ENCODE measurements at places on chromosomes 3 and 15. TPM values are rescaled to one million over a fixed set of nuclear protein-coding genes. Genes with fewer than 3 reads are reported as not detected.

The UPK1B gene
- 110 TPM for total RNA-seq

DNA sequence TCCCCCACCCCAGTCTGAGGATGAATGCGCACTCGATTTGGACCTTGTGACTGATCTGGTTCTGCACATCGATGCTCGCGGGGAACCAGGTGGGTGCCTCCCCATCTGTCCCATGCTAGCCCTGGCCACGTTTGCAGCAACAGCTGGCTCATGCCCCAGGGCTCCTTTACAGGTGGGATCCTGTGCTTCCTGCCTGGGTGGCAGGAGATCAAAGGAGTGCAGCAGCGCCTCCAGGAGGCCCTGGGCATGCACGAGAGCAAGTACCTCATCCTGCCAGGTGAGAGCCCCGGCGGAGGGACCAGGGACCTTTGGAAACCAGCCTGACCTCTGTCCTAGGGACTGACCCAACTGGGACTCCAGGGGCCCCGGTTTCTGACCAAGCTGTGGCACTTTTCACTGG, 44.3 kb downstream of the DHX30 start:
- no peak for DNase-seq

DNA sequence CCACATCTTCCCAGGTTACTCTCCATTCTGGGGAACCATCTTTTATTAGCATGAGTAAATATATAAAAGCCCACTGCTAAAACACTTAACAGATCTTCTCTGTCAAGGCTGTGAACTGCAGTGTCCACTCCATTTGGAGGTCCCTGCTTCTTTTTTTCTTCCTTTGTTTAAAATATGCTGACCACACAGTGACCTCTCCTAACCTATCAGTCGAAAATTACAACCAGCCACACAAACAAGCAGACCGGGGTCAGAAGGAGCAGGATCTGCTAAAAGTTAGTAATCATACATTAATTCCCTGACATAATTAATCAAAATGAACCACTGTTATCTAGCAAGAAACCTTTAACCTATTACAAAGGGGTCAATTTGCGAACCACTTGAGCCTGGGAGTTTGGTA, 427.9 kb upstream of the NR2F2 start:
- no peak for DNase-seq

- DNase-seq: no peak
These were observed 34.8 kb downstream of the NMNAT3 start for GRCh38 chr3:139642996-139643395.

DNA sequence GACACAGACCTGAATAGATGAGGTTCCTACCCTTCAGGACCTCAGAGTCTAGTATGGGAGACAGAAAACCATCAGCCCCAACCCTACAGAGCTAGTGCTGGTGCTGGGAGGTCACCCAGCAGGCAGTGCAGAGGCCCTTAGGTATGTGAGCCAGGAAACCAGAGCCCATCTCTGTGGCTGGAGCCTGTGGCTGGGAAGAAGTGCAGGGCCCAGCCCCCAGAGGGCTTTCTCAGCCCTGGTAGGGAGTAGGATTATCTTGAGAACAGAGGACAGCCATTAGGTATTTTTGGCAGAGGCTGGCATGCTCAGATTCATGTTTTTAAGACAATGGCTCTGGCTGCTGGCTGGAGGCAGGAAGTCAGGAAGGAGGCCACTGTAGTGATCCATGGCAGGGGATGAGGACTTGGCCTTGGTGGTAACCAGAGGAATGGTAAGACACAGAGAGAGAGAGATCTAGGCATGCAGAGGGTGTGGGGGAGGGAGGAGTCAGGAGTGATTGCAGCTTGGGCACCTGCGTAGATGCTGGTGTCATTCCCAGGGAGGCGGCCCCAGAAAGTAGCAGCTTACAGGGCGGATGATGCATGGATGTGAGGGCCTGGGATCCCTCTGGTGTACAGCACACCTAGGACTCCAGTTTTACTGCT, 220.9 kb upstream of the EIF1B start:
- DNase-seq: no peak

GRCh38 chr3:71825551-71826283, 40.8 kb upstream of the PROK2 start:
- DNase-seq: no peak

DNA sequence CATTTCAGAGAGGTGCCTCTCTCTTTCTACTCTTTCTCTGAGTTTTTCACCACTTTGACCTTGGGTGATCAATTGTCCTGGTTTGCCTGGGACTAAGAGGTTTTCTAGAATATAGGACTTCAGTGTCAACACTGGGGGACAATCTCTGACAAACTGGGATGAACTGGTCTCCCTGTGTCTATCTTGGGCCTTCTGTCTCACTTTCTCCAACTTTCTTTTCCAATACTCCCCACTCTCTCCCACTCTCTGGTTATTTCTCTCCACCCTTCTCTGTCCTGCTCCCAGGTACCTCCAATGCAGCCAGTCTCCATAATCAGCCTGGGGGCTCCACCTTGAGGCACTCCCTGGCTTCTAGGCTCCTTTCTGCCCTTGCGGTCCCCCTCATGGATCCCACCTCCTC, 4.7 kb upstream of the ITGA11 start:
- DNase-seq: no peak

GRCh38 chr3:54960082-54960481, 32.2 kb upstream of the LRTM1 start:
- no peak for DNase-seq

DNA sequence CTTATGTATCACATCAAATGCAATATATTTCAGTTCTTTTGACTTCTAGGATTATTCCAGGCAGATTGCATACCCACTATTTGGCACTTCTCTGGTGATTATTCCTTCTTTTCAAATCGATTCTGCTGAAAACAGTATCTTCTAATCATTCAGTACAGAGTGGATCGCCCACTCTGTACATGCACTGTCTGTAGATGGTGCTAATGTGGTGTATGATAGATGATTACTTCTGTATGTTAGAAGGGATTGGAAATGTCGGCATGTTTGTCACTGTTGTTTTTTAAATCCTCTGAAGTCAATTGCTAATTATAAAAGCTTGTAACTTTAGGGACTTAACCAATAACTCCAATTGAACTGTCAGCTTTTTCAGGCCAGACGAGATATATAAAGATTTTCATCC, 642.5 kb downstream of the GRM7 start:
- DNase-seq: no peak
